ENCODE measurements at places on chromosomes 11 and 22.
A peak's percentile ranks its signal among the peaks of the same experiment; 100 is the strongest.

- DNase-seq: no peak
Measured at GRCh38 chr11:100419518-100419917, 267.6 kb upstream of the ARHGAP42 start.

DNA sequence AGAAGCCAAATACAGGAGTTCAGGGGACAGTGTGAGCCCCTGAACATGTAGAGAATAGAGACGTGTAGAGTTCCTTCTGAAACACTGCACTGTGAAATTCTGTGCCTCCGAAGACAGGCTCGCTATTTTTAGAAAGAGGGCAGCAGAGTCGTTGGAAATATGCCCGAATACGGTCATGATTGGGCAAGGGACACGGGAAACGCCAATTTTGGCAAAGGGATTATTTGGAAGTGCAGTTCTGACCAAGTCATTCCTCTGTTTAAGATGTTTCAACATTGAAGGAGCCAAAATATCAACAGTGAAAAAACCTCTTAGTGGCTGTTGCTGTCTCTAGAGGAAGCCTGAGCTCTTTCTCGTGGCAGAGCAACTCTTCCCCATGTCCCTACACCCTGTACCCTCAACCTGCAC lies 9.5 kb upstream of the CBX6 start:
- DNase-seq: no peak

DNA sequence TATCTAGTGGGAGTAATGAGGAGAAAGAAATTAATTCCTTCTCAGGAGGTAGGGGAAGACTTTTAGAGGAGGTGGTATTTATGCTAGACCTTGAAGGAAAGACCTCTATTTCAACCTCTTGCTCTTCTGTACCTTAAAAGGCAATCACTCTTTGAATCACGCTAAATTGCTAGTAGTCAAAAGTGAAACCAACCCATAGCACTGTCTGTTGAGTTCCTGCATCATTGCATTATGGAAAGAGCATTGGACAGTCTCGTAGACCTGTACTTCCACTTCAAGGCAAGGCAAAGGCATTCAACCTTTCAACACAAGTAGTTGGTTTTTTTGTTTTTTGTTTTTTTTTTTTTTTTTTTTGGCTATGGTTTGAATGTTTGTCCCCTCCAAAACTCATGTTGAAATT lies 770.4 kb downstream of the ETS1 start:
- DNase-seq: no peak

GRCh38 chr22:45934659-45935341 lies 42.2 kb downstream of the WNT7B start:
- no peak for DNase-seq

DNA sequence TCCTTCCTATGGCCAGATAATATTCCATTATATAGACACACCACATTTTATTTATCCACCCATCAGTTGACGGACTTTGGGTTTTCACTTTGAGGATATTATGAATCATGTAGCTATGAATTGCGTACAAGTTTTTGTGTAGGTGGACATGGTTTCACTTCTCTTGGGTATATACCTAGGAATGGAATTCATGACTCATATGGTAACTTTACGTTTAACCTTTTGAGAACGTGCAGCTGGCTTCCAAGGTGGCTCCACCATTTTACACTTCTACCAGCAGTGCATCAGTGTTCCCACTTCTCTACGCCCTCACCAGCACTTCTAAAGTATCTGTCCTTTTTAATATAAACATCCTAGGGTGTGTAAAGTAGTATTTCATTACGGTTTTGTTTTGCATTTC lies 112.0 kb downstream of the PLEKHA7 start:
- DNase-seq: peak; percentile 11

DNA sequence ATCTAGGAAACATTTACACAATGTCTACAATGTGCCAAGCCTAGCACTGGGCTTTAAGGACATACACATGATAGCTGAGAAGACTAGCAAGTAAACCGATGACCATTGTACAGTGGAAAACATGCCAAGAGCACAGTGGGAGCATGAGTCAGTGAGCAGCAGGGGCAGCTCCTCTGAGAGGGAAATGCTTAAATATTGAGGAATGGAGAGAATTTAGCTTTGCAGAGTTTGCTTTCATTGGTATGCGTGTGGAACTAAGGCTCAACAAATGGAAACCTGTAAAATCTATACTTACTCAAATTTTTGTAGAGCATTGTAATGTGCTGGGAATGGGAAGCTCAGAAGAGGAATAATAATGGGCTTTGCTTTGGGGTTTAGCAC lies 282.3 kb downstream of the ST3GAL4 start:
- no peak for DNase-seq

- no peak for DNase-seq
Measured at GRCh38 chr11:124791626-124792341, 8.4 kb downstream of the MSANTD2 start.

GRCh38 chr22:47029244-47030074 lies 267.0 kb downstream of the TBC1D22A start:
- no peak for DNase-seq

DNA sequence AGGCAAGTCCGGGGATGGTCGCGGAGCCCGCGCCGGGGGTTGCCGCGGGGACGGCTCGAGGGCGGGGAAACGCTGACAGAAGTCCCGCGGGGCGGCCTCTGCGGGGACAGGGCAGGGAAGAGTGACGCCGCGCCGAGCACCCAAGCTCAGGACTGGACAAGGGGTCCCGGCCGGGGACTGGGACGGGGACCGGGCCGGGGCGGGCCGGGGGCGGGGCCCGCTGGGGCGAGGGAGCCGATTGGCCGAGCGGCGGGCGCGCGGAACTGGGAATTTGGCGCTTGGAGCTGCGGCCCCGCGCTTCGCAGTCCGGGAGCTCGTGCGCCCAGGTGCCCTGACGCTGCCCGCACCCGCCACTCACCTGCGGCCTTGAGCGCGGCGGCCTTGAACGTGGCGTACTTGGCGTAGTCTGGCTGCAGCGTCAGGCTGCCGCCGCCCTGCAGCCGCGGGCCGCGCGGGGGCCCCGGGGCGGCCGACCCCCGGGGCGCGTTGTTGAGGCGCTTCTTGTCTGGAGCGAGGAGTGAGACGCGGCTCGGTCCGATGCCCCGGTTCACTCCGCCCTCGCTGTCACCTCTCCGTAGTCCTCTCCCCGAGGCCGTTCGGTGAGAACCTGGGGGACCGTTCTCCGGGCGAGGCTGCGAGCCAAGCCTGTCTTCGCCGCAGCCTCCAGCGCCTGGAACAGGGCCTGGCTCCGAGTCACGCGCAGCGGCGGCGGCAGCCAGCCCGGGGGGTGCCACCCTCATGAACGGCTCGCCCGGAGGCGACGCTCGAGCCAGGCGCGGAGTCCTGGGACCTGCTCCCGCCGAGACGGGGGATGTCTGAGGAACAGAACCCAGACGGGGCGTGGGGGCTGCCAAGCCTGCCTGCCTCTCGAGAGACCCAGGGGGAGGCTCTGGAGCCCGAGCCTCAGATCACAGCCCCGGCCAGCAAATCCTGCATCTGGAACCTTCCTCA lies 4.5 kb downstream of the SHISA8 start:
- no peak for DNase-seq

DNA sequence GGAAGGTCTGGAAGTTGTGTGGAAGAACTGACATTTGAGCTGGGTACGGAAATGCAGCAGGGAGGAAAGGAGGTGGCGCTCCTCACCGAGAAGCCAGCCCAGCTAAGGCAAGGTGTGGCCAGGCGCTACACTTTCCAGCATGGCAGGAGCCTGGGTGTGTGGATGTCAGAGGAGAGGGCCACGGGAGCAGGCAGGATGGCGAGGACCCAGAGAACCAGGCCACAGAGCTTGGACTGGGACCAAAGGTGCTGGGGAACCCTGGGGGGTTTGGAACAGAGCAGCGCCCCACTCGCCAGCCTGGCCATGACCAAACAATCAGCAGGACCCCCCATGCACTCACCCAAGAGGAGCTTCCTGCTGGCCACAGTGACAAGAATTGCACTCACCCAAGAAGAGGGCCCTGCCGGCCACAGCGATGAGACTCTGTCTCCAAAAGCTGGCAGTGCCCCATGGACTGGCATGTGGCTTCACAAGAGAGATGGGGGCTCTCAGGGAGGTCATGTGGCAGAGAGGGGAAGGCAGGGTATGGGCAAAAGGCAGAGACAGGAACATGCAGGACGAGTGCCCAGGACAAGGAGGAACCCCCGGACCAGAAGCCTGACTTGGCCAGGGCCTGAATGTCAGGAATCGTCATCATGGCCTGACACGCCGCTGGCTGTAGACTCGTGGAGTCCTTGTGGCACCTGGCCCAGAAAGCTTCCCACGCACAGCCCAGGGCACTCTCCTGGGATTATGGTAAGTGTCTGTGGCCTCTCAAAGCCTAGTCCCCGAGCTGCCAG lies 45.4 kb downstream of the IGF2 start:
- no peak for DNase-seq

GRCh38 chr11:28529540-28530410 lies 421.6 kb downstream of the METTL15 start:
- DNase-seq: no peak

DNA sequence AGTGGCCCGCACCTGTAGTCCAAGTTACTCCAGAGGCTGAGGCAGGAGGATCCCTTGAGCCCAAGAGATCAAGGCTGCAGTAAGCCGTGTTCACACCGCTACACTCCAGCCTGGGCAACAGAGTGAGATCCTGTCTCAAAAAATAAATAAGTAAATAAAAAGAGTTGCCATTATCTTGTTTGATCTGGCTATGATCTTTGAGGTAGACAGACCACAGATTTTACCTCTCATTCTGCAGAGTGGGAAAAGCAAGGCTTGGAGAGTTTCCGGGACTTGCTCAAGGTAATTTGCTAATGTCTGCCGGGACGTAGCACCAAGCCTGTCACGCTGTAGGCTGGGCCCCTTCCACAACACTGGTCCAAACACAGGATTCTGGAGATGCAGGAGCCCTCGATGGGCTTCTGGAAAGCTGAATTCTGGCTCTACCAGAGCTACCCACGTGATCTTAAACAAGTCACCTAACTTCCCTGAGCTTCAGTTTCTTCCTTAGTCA lies 6.8 kb downstream of the GRAP2 start:
- no peak for DNase-seq
